ENCODE measurements at places on chromosomes 3 and 15.

- peak; percentile 73 for DNase-seq
These were observed 23.5 kb upstream of the CLN6 start for GRCh38 chr15:68252925-68253534.

DNA sequence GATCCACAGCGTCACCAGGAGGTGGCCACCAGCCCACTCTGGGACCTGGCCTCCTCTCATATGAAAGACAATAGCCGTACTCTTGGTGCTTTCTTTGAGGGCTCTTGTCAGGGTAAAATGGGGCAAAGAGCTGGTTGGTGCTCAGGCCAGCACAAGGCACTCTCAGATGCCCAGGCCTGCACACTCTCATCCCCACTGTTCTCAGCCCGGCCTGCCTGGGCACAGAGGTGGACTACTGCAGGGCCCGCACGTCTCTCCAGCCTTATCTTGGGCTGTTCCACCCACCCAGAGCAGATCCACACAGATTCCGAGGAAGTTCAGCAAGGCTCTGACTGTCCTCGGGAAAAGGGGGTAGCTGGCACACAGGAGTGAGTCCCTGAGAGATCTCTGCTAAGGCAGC, 122.8 kb upstream of the PRR20G start:
- DNase-seq, result no peak

DNA sequence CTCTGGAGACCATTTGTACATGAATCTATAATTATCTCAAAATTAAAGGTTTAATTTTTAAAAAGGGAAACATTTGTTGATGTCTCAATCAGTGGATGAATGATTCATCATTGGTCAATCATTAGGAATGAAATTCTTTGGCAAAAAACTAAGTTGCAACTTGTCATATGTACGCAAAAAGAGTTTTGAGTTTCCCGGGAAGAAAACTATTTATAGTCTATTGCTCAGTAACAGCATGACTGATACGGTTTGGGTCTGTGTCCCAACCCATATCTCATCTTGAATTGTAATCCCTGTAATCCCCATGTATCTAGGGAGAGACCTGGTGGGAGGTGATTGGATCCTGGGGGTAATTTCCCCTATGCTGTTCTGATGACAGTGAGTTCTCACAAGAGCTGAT, 765.8 kb upstream of the ROBO1 start:
- no peak for DNase-seq

DNA sequence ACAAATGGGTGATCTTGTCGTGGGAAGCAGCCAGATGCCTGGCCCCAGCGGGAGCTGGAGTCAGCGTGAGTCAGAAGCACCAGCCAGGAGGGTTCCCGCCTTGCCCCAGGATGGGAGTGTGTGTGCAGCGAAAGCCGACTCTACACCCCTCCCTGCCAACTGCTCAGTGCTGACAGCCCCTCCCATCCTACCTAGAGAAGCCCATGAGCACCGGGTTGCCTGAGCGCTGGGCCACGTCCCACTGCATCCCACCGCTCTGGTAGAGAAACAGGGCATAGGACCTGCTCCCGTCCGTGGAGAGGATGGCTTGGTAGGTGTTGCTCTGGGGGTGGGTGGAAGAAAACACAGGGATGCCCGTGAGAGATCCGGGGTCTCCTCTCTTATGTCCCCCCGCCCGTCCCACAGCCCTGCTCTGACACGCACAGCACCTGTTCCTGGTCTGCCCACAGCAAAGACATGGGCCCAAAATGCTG, 42.9 kb downstream of the MUC4 start:
- no peak for DNase-seq

GRCh38 chr3:139449566-139449965, 26.8 kb downstream of the RBP2 start:
- no peak for DNase-seq

Measured in SHP77 (cell line).